ENCODE measurements at places on chromosomes 2 and 18.

GRCh38 chr2:148957023-148957422, 81.5 kb upstream of the LYPD6B start:
- DNase-seq: no peak

DNA sequence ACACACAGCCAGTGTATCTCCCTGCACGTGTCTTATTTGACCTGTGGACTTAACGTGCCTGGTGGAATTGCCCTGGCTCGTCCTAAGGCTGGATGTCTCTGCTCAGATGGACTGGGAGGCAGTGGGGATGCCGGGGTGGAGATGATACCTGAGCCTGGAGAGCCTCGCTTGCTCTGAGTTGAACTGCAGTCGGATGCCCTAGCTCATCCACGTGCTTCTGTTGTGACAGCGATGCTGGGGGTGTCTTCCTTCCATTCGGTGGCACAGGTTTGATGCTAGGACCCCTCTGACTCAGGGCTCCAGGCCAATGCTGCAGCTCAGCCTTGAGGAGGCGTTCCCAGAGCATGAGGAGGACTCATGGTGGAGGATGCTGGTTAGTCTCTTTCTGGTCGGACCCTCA, 117.6 kb downstream of the SH3RF3 start:
- DNase-seq: no peak

DNA sequence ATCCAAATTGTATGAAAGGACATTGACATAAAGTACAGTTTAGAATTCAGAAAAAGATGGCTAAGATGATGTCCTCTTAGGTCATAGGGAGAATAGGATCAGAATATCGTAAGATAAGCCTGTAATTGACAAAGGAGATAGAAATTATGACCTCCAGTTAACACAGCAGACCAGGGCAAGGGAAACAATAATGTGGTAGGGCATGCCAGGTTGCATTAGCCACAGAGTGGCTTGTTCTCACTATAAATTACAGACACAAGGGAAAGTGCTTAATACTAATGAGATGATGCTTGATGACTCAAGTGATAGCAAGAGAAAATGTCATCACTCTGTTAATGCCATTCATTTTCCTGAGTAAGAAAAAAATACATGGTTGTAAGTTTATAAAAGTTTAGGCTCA, 48.9 kb upstream of the LRP1B start:
- no peak for DNase-seq

GRCh38 chr2:37392428-37392827, 48.0 kb downstream of the QPCT start:
- DNase-seq: no peak

DNA sequence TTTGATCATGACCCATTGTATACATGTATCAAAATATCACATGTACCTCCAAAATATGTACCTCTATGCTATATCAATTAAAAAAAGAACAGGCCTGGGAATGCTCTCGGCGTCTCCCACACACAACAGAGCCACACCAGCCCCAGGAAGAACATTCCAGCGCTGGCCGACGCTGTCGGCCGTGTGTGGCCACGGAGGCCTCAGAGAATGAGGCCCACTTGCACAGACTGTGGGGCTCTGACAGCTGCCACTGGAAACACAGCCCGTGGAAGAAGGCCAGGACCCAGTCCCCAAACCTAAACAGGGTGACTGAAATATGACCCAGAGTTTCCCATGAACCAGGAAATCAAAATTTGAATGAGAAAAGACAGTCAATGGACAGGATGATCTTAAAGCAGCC, 69.7 kb downstream of the EIPR1 start:
- no peak for DNase-seq
